ENCODE measurements at places on chromosomes 2 and 18.
A peak's percentile ranks its signal among the peaks of the same experiment; 100 is the strongest.

GRCh38 chr2:222595581-222595980 lies 60.3 kb downstream of the FARSB start:
- DNase-seq, result no peak

DNA sequence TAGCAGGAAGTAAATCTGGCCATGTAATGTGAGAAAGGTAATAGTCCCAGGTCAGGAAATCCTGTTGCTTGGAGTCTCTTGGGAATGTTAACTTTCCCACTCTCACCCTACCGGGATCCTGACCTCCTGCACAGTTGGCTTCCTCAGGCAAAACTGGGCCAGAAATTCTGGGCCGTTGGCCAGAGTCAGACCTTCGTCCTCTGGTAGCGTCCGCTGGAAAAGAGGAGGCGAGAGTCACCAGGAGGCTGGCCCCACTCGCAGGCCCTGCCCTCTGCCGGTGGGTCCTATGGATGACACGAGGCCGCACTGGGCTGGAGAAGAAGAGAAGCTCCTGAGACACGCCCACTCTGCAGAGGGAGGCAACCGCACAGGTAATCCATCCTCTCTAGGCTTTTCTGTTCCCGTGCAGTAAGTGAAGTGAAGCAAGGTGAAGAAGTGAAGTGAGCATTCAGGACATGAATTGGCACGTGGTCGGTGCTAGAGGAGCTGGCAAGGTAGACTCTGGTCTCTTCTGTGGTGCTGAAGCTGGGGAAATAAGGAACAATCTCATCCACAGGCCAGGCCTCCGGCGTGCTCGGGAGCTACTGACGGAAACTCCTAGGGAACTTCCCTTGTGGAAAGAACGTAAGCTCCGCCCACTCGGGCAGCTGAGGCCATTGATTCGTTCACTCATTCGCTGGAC lies 182.7 kb upstream of the GLI2 start:
- peak; percentile 71 for DNase-seq

DNA sequence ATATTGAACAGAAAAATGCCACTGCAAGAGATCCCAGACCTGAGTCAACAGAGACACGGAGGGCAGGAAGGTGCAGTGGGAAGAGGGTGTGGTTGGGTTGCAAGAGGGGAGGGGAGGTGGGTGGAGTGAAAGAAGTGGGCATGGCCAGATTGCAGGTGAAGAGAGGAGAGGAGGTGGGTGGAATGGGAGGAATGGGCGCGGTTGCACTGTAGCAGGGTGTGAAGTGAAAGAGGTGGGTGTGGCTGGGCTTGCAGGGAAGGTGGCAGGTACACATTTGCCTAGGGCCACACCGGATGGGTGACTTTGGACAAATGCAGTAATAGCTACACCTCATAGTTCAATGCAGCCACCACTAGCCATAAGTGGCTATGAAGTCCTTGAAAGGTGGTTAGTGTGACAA lies 71.1 kb downstream of the DOCK10 start:
- DNase-seq, result no peak

DNA sequence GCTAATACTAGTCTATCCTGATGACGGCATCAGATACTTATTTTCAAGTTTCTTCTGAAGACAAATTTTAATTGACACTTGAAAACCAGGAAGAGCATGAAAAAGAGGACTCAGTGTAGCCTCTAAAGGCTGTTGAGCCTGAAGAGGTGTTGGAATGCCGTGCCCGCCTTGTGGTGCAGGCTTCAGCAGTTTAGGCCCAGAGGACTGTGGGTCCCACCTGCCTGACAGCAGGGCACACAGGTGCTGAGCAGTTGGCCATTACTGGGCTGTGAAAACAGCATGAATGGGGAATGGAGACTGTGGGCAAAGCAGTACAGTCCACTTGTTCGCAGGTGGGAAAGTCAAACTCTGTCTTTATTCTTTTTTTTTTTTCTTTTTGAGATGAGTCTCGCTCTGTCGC lies 49.8 kb upstream of the THOC1 start:
- no peak for DNase-seq

DNA sequence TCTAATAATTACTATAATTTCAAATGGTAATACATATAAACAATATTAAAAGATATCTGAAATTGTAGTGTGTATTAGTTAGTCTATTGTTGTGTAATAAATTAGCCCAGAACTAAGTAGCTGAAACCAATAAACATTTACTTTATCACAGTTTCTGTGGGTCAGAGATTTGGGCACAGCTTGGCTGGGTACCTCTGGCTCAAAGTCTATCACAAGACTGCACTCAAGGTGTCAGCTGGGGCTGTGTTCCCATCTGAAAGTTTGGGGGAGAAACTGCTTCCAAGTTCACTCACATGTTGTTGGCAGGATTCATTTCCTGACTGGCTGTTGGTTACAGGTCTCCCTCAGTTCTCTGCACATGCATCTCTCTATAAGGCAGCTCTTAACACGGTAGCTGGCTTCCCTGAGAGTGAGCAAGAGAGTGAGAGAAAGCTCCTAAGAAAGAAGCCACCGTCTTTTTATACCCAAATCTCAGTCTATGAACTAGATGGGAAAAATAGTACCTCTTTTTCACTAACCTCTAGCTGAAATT lies 25.6 kb upstream of the WIPF1 start:
- DNase-seq, result peak; percentile 18

DNA sequence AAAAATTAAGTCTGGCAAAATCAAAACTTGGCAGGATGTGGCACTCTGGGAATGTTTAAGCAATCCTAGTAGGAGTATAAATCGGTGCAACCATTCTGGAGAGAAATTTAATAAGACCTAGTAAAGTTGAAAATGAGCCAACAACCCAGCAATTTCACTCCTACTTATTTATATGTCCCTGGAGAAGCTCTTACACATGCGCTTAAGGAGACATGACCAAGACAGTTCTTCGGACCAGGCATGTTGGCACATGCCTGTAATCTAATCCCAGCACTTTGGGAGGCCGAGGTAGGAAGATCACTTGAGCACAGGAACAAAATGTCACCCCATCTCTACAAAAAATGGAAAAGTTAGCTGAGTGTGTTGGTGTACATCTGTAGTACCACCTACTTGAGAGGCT lies 374.6 kb upstream of the LYPD1 start:
- DNase-seq, result no peak

DNA sequence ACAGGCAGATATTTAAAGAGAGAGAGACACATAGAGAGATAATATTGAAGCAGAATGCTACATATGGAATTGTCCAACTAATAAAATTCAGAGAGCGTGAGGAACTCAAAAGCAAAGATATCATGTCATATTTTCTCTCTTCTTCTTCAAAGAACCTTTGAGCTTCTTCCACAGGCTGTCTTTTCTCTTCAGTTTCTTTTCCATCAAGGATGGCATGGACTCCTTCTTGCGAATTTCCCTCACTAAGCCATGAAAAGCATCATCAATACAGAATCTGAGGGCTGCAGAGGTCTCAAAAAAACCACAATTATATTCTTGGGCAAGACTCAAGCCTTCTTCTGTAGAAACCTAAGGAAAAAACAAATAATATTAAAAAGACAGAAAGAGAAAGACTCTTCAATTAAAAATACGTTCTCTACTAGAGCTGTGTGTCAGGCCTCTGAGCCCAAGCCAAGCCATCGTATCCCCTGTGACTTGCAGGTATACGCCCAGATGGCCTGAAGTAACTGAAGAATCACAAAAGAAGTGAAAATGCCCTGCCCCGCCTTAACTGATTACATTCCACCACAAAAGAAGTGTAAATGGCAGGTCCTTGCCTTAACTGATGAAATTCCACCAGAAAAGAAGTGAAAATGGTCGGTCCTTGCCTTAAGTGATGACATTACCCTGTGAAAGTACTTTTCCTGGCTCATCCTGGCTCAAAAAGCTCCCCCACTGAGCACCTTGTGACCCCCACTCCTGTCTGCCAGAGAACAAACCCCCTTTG lies 371.9 kb downstream of the RIT2 start:
- DNase-seq, result no peak

GRCh38 chr2:75710577-75711253 lies at the start of gene GCFC2:
Gene GCFC2, minus strand, starts transcription at chr2:75710915. Its CDS starts 60 bp downstream, at chr2:75710855.
- peak; percentile 90 for DNase-seq

- DNase-seq, result no peak
Observed at GRCh38 chr2:64262816-64263215, 118.6 kb upstream of the PELI1 start.

DNA sequence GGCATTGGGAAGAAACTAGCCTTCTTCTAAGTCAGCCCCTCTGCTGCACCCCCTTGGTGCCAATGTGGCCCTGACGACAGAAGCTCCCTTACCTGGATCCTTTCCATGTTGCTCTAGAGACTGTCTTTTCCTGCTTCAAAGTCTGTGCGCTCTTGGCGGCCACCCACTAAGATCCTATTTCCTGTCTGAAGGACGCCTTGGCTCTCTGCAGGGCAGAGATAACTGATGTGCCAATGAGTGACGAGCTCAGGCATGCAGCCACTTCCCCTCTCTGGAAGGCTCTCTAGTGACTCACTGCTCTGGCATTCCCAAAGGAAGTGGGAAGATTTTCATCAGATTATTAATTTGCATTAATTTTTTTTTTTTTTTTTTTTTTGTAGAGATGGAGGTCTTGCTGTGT lies 273.5 kb downstream of the CDH20 start:
- DNase-seq, result peak; percentile 94

- DNase-seq, result peak; percentile 92
Observed at GRCh38 chr2:179263015-179263414, 1.6 kb downstream of the SESTD1 start.

DNA sequence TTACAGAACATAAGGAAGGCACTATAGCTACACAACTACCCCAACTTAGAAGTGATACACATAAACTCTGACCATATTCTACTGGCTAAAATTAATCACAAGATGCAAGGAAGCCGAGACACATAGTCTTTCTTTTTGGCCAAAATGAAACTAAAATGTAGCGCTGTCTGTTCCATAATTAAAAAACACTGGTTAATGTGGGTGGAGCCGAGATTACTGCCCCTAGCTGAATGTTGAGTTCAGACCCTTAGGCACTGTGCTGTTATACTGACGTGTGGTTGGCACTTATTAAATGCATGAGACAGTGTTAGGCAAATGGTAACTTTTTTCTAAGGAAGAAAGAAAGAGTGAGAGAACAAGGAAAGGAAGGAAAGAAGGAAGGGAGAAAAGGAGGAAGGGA lies 254.6 kb upstream of the RND3 start:
- DNase-seq, result no peak

DNA sequence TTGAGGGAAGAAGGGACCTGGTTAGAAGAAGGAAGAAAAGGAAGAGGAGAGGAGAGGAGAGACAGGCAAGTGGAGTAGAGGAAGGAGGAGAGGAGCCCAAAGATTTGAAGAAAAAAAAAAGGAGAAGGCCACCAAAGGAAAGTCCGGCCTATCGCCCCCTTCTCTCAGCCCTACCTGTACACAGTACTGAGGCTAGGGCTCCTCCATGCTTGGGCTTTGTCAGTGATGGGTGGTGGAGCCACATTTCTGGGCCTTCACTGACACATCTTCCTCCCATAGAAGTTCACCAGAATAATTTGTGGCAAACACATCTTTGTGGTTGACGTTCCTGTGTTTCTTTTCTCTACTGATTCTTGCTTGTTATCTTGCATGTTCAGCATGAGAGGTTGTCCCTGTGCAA lies 125.4 kb downstream of the DTNA start:
- no peak for DNase-seq

GRCh38 chr2:10883066-10883465 lies 28.7 kb upstream of the KCNF1 start:
- DNase-seq, result no peak

DNA sequence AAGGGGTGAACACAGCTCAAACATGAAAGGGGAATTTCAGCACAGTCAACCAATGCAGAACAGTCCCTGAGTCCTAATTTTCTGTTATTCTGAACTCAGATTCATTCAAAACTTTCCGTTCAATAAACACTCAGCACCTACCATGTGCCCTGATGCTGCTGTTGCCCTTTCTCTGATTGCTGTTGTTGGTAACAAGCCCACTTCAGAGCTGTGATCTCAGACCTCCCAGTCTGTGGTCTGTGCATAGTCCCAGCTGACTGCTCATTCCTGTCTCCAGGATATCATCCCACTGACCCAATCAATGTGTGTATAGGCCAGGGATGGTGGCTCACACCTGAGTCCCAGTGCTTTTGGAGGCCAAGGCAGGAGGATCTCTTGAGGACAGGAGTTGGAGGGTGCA lies 82.7 kb upstream of the SLC35G4 start:
- DNase-seq, result no peak

DNA sequence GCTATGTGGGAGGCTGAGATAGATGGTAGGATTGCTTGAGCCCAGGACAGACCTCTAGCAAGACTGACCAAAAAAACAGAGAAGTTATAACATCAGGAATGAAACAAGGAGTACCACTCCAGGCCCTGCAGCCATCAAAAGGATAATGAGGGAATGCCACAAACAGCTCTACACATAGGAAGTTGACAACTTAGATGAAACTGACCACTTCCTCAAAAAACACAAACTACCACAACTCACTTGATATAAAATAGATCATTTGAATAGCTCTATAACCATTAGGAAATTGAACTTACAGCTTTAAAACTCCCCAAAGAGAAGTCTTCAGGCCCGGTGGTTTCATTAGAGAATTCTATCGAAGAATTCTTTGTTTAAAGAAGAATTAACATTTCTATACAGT lies 12.9 kb upstream of the ESPNL start:
- DNase-seq, result no peak

DNA sequence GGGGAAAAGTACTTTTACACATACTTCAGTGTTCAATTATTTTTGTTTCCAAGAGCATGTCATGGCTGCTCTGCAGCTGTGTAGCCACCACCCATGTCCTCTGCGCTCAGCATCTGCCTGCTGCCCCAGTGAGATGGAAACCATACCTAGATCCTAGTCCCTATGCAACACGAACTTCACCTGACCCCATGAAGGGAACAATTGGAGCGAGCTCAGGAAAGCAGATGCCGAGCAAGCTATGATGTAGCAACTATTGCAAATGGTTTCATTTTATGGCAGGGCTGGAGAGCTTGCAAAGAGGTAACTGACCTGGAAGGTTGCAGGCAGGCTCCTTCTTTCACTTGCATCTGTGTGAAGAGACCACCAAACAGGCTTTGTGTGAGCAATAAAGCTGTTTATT lies 1.3 kb upstream of the CCDC141 start:
- no peak for DNase-seq

DNA sequence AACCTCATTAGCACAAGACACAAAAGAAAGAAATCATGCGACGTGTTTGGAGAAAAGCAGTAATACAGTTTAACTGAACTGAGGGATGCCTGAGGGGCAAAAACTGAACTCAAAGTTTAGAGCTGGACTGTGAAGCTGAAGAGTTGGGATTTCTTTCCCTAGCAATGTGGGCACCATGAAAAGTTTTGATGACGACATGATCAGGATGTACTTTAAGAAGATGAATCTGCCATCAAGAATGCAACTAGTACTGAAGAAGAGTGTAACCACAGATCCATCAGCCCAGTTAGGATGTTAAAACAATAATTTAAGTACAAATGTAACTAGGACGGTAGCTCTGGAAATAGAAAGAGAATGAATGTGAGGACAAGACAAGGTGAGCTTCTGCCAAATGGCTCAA lies 196.2 kb downstream of the VWC2L start:
- no peak for DNase-seq

- no peak for DNase-seq
Observed at GRCh38 chr2:176370467-176371171, 101.4 kb downstream of the MTX2 start.

- DNase-seq, result peak; percentile 90
Observed at GRCh38 chr2:28274911-28275685, 117.6 kb upstream of the FOSL2 start.
